ENCODE measurements at places on chromosomes 4 and X.

DNA sequence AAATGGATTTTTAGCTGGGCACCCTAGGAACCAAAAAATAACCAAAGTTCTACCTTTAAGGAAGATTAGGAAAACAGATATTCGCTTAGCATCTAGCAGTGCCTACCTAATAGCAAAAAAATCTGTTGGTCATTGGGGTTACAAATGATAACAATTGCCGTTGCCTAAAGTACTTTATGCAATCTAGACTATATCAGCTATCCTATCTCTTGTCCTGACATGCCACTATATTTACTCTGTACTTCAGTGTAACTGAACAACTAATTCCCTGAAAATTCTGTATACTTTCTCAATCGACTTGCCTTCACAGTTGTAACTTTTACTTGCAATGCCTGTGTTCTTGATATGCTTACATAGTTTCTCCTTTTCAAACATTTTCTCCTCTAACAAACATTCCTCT is 282.9 kb upstream of the PCDH7 start:
- DNase-seq: no peak

DNA sequence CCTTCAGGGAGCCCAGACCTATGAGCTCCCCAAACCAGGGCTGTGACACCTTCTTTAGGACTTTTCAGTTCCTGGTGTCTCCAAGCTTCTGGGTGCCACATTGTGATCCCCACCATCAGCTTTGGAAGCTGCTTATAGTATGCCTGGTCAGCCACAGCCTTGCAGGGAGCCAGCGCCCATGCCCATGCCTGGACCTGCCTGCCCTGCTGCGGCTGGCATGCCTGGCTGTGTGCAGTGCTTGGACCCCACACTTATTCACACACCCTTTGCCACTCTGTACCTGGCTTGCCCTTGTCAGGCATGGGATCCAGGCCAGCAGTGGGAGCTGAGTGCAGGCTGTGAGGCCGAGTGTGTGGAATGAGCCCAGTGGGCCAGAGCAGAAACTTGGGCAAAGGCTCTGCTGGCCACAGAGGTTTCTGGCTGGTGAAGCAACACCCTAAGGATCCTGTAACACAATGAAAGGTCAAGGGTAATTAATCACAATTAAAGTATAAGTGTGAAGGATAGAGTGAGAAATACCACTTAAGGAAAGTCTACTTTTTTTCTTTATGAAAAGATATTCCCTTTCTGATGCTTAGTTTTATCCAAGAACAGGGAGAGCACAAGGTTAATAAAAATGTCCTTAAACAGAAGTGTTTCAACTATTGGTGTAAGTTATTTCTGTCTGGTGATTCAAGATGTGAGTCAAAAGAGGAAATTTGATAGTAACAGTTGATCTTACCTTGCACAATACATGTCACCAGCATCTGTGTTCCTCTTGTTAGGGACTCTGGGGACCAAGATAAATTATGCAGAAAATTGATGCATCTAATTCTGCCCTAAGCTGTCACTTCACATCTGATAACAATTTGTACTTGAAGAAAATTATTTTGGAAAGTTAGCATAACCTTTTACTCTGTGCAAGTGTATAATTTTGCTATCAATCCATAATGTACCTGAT is 161.8 kb downstream of the FAM47A start:
- DNase-seq: no peak

DNA sequence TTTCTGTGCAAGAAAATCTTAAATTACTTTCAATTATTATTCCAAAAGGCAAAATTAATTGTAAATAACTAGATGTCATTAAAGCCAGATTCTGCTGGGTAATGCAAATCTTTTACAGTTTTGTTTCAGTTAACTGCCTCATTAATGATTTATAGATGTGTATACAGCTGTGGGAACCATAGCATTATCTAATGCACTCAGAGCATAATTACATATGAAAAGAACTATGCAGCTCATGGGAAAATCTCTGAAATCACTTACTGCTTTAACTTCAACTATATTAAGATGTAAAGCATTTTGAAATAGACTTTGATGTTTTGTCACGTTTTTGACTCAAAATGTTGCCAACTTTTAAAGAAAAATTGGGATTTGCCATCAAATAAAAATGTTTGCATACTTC is 630.3 kb upstream of the KLHL4 start:
- DNase-seq: no peak

- no peak for DNase-seq
Observed at GRCh38 chrX:13345438-13345837, 25.6 kb upstream of the ATXN3L start.

GRCh38 chr4:924107-925096 is 7.7 kb downstream of the GAK start:
- DNase-seq: no peak

- DNase-seq: no peak
Observed at GRCh38 chr4:61938250-61938846, 738.2 kb downstream of the ADGRL3 start.

- DNase-seq: no peak
Observed at GRCh38 chr4:38896940-38897339, 29.3 kb downstream of the FAM114A1 start.

GRCh38 chr4:17173300-17173699 is 274.9 kb upstream of the LDB2 start:
- DNase-seq: no peak

DNA sequence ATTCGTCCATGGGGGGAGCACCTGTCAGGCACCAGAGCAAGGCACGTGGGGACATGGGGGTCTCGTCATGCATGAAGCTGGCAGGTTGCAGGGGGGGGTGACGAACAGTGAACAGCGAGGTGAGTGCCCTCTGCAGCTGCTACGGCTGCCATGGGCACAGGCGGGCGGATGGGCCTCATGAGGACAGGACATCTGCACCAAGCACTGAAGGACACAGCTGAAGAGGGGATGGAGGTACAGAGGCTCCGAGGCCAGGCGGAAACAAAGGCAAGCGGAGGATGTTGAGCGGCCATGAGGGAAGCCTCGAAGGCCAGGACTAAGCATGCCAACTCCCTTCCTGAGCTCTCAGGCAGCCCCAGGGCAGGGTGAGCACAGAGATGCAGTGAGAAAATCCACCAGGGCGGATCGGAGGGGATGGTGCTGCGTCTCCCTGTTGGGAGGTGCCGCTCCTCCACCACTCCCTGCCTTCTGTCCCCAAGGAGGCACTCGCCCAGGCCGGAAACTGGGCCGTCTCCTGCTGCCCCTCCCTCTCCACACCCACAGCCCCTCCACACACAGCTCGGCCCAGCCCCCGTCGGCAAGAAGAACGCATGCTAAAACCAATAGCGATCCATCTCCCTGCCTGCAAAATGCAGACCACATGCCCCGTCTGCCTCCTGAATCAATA is 24.6 kb downstream of the ABLIM2 start:
- DNase-seq: no peak

GRCh38 chrX:13659063-13659462 is 6.1 kb downstream of the TCEANC start:
- no peak for DNase-seq

- DNase-seq: no peak
Observed at GRCh38 chrX:129593137-129593536, 53.1 kb downstream of the OCRL start.

DNA sequence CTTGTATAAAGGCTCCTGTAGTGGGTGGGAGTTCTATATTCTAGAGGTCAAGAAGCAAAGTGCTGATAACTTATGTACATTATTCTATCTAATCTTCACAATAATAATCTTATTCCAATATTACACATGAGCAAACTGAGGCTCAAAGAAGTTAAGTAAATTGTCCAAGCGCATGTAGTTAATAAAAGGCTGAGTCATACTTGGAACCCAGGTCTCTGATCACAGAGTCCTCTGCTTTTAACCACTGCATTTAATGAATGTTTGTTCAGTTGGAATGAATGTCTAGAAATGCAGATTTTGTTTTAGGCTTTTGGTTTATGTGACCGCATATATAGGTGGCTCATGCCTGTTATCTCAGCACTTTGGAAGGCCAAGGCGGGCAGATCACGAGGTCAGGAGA is 88.4 kb upstream of the PAQR3 start:
- no peak for DNase-seq

GRCh38 chr4:94671113-94671512 is 86.6 kb upstream of the BMPR1B start:
- no peak for DNase-seq

- DNase-seq: no peak
Observed at GRCh38 chr4:107922486-107923473, 8.6 kb upstream of the CYP2U1 start.

DNA sequence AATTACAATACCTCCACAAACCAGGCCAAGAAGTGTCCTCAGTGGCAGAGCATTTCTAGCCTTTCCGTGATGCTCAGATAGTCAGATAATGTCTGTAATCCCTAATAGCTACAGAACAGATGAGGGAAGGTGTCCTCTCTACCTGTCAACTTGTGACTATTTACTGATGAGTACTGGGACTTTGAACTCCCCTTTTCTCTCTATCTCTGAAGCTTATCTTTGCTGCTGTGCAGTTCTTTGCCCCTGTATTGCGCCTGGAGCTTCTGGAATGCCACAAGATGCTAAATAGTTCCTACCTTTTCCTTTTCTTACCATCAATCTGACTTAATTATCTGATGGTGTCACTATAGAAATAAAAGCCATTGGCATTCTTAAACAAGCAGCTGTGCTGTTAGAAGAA is 30.5 kb downstream of the FGF2 start:
- no peak for DNase-seq

DNA sequence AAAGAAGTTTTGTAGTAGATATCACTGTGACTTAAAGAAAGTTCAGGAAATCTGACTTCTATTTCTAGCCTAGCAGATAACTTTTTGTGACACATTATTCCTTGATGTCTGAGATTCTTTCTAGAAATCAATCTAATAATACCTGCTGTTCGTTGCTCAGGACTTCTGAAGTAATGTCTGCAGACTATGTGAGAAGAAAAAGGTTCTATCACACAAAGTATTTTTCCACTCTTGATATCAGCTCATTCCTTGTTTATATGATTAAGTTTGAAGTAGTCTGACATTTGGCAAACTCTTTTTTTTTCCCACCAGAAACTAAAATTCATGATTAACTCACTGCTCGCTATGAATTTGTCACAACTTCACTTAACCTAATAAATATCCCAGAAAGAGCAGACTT is 56.6 kb downstream of the TLL1 start:
- DNase-seq: no peak

DNA sequence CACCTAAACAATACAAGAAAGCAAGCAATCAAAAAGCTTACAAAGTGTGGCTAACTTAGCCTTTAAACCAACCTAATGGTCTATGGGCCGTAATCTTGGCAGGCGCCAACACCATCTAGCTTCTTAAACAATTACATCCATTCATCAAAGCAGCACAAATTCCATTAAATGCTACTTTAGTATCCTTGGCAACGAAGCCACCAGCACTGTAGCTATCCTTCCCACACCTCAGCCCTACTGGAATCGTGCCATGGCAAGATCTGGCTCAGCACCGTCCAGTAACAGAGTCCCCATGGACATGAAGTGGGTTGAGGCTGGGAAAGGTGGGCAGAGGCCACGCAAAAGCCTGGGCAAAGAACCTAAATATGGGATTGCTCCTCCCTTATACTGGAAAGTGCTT is 91.6 kb upstream of the MAP3K15 start:
- DNase-seq: no peak

GRCh38 chr4:144905286-144905685 is 192.7 kb downstream of the ANAPC10 start:
- DNase-seq: no peak

DNA sequence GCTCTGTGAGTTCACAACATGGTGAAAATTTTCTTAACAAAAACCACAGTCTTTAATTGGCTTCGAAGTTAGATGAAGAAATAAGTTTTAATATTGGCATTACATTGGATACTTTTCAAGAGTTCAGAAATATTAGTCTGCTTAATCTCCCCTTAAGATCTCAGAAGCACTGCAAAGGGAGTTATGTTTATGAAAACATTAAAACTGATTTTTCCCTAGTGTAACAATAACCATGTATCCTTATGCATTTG is 1.5 kb downstream of the SETD7 start:
- no peak for DNase-seq

DNA sequence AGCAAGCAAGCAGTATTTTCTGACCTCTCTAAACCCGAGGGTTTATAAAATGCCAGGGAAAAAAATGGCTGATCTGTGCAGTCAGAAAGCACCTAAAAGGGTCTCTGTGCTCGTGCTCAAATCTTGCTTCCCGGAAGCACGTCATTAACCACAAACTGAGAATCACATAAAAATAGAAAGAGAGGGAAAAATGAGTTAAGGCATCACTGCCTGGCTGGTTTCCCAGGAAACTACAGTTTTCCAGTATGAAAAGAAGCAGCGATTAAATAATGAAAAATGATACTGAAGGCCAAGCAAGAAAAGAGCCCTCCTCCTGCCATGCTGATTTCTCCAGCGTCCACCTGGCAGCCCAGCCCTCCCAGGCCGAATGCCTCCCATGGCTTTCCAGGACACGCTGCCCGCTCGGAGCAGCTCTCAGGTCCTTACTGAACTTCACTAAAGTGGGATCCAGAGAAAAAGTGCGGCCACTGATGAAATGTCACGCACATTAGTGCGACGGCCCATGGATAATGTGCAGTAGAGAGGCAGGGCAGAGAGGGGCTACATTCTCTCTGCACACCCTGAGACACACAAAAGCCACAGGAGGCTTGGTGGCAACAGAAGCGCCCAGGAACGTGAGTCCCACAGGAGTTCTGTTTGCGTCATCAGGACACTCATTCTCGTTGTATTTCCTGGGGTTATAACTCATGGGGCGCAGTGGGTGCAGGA is 80.4 kb downstream of the WFS1 start:
- no peak for DNase-seq

GRCh38 chr4:108683479-108683878 is 33.1 kb downstream of the OSTC start:
- no peak for DNase-seq

DNA sequence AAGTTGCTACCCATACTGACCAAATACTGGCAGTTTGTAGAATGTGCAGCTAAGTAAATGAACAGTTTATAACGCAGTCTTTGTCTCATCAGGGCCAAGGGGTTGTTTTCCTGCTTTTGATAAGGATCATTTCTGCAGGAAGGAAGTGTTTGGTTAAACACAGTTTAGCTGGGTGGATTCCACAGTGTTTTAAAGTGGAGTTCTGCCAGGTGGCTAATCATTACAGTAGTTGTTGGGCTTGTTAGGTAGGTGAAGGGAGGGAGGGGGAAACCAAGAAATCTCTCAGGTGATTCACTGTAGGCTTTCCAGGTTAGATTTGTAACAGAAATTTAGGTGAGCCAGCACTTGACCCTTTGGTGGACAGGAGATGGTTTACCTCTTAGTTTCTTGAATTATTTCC is 58.1 kb downstream of the FNIP2 start:
- DNase-seq: no peak

DNA sequence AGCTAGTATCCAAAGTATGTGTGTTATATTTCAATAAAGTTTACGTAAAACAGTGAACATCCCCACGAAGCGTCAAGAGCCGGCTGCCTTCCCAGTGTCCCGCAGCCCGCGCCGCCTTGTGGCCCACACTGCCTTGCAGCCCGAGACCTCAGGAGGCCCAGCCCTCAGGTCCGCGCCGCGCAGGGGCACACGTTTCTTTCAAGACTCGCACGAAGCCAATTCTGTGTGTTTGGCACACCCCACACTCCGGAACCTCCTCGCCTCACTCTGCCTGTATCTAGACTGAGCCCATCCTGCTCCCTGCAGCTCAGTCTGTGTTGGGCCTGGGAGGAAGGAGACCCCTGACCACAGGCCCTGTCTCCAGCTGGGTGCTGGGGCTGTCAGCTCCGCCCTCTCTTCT is 5.8 kb downstream of the LRPAP1 start:
- no peak for DNase-seq
